NCI-H2171 treated with DMSO at 0.1 percent for 48 hours (cell line): ENCODE measurements at places on chromosomes 13 and 19.
A peak's percentile ranks its signal among the peaks of the same experiment; 100 is the strongest.

DNA sequence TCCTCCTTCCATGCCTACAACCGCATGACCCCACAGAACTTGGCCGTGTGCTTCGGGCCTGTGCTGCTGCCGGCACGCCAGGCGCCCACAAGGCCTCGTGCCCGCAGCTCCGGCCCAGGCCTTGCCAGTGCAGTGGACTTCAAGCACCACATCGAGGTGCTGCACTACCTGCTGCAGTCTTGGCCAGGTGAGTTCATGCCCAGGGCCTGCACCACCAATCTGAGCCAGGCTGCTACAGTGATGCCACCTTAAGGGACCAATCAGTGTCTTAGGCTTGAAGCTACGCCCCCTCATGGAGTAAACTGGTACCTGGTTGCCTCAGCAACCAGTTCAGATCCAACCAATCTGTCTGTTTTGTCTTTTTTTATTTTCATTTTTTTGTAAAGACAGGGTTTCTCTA lies 5.2 kb downstream of the SYDE1 start:
- DNase-seq: no peak

DNA sequence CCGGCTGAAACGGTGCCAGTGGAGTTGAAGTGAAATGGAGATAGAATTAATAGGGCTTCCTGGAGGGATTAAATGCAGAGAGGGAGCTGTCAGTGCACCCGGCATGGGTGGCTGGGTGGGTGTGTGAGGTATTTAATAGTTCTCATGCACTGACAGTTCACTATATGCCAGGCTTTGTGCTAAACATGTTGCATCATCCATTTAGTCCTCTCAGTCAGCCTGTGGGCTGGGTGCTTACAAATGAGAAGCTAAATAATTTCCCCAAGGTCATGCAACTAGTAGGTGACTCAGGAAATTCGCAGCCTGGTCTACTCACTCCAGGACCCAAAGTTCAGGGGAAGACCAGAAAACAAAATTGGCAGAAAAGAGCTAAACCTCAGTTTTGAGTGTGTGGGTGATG lies 63.5 kb upstream of the SPATA13 start:
- no peak for DNase-seq

DNA sequence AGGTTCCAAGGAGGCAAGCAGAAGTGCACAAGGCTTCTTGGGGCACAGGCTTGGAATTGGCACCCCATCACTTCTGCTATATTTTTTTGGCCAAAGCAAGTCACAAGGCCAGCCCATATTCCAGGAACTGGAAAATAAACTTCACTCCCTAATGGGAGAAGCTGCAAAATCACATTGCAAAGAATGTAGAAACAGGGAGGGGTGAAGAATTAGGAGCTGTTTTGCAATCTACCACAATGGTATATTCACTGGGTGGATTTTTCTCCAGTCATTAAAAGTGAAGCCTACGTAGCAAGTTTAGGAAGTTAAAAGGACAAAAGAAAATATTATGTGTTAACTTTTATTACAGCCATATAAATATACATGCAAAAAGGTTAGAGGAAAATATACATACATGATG lies 464.8 kb downstream of the COG6 start:
- no peak for DNase-seq

DNA sequence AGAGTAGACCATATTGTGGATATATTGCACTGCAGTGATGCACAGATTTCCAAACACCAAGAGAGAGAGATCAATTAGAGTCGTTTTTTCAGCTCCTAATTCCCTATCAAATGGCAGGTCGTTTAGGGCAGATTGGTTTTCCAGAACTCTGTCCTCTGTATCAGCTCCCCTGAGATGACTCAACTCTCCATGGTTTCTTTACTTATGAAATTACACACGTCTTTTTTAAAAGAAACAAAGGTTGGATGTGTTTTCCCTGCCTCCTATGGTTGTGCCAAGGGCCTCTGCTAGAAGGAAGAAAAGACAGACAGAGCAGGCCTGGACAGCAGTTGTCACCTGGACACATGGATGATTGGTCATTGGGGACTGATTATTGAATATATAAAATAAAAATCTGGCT lies 478.1 kb upstream of the NBEA start:
- no peak for DNase-seq

DNA sequence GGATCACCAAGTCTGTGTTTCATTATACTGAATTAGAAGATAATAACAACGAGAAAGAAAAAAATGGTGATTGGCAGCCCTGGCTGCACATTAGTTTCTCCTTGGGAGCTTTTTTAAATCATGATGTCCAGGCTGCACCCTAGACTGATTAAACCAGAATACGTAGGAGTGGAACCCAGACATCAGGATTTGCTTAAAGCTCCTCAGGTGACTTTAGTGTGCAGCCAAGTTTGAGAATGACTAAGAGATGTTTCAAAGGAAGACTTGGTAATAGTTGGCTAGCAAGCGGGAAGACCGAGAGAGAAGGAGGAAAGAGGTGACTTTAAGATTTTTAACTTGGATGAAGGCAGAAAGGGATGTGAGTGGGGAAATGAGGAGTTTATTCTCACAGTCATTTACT lies 71.4 kb upstream of the SERP2 start:
- DNase-seq: no peak

- no peak for DNase-seq
Observed at GRCh38 chr19:19649580-19649995, 6.1 kb upstream of the GMIP start.

DNA sequence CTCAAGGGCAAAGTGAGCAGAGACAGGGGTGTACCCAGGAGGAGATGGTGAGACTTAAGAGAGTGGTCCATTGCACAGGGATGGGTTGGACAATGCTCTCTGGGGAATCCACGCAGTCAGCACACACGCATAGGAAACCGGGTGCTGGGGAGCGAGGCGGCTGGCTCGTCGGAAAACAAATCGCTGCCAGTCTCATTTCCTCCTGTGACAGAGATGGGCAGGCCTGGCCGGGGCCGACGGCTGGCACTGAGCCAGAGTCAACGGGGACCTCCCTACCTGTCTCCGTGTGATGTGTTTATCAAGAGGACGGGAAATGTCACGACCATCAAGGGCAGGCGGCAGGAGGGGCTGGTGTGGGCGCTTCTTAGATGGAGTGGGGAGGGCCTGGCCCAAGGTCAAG lies 27.3 kb downstream of the PTPRS start:
- DNase-seq: no peak

DNA sequence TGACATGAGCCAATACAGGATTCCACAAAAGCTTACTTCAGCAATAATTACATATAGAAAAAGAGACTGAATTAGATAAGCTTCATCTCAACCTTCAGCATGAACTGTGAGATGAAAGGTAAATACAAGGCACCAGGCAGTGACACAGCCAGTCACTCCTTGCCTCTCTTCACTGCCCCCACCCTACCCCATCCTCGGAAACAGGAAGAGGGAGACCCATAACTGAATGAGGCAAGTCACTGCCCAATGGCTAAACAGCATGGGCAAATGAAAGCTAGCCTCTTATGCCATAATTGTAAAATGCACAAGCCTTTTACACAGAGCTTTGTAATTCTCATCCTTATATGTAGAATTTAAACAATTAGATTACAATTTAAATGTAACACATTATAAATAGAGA lies 1.7 kb downstream of the ZNF160 start:
- DNase-seq: no peak

- peak; percentile 3 for DNase-seq
Observed at GRCh38 chr13:45623516-45624090, 8.1 kb upstream of the ERICH6B start.

DNA sequence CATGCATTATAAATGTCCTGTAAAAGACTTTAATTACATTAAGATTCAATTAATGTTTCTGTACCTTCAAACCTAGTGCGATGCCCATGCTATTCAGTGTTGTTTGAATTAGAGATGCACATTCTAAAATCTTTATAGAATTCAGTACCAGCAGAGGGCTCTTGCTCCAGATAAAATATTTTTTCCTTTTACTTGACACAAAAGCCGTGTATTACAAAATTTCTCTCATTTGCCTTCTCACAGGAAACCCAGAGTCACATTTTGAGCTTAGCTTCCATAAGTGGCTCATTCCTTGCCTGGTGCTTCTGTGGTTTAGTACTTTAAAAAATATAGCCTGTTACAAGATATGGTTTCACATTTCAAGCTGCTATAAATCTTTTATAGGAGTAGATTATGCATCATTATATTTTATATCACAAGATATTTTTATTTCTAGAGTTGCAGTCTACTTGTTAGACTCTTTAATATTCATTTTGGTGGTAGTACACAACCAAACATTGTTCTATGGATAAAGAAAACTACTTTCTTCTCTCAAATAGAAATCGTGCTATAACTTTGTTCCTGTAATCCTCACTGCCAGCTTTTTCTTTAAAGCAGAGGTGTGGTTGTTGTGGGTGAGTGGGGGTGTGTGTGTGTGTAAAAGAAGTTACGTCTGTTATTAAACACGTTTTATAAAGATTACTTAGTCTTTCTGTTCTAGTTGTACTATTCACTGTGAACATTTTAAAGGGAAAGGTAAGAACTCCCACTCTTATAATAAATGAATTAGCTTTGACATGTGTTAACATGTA lies 101.4 kb downstream of the RNF17 start:
- no peak for DNase-seq

DNA sequence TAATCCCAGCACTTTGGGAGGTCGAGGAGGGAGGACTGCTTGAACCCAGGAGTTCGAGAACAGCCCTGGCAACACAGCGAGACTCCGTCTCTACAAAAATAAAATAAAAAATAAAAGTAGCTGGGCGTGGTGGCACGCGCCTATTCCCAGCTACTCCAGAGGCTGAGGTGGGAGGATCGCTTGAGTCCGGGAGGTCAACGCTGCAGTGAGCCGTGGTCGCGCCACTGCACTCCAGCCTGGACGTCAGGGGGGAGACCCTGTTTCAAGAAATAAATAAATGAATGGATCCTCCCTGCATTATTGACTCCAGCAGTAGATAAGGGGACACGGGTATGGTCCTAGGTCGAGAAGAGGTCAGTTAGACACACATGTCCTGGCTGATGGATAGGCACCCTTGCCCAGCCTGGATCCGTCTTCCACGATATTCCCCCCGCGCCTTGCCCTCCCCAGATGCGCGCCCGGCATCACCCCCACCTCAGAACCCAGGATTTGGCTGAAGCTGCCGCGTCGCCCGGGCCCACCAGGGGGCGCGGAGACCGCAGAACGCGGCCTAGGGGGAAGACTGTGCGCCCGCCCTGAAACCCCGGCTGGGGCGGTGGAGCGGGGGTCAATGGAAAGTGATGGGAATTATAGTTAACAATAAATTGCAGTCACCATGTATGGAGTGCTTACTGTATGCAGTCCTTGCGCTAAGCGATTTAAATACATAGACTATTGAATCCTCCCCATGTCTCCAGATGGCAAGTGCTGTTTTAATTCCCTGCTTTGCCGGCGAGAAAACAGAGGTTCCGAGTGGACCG lies 2.1 kb upstream of the HOOK2 start:
- DNase-seq: peak; percentile 81
